Stimulated activated CD4-positive, alpha-beta T cell treated with anti-CD3 and anti-CD28 coated beads, Interleukin-12 subunit alpha, Interleukin-12 subunit beta, amount 100 ng/mL, for 48 hours (primary cell): ENCODE measurements at places on chromosomes 11 and 22.
A peak's percentile ranks its signal among the peaks of the same experiment; 100 is the strongest.

DNA sequence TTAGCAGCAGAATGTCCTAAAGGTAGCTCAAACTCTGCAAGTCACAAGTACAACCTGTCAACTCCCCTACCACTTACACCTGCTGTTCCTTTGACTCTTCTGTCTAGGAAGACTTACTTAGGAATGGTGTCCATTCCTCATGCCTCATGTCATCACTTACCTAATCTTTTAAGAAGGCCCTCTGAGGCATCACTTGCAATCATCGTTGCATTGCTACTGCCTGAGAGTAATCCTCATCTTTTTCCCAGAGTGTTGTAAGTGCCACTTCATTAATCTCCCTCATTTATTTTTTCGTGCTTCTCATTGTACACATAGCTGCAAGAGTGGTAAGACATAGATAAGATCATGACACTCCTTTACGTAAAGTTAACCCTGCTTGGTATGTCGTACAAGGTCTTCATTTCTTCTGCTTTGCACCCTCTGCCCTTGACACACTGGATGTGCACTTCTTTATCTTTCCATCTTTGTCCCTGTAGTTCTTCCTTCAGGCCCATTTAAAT is 54.6 kb downstream of the SFI1 start:
- DNase-seq: no peak

GRCh38 chr11:3981084-3981633 is 113.4 kb upstream of the RRM1 start:
- DNase-seq: no peak

DNA sequence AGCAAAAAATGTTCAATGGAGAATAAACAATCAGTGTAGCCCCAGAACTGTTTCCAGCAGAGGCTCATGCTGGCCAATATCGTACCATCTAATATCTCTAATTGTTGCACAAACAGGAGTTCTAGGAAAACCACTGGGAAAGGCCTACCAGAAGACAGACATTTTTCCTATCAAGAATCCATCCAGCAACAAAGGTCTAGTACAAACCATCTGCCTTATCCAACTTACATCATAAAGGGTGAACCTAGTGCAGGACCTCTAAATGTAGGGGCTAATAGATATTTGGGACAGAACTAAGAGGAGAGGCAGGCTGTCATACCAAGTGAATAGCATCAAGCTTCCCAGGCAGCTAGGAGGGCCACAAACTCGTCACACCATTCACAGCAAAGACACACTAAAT is 18.7 kb downstream of the PAX6 start:
- no peak for DNase-seq

DNA sequence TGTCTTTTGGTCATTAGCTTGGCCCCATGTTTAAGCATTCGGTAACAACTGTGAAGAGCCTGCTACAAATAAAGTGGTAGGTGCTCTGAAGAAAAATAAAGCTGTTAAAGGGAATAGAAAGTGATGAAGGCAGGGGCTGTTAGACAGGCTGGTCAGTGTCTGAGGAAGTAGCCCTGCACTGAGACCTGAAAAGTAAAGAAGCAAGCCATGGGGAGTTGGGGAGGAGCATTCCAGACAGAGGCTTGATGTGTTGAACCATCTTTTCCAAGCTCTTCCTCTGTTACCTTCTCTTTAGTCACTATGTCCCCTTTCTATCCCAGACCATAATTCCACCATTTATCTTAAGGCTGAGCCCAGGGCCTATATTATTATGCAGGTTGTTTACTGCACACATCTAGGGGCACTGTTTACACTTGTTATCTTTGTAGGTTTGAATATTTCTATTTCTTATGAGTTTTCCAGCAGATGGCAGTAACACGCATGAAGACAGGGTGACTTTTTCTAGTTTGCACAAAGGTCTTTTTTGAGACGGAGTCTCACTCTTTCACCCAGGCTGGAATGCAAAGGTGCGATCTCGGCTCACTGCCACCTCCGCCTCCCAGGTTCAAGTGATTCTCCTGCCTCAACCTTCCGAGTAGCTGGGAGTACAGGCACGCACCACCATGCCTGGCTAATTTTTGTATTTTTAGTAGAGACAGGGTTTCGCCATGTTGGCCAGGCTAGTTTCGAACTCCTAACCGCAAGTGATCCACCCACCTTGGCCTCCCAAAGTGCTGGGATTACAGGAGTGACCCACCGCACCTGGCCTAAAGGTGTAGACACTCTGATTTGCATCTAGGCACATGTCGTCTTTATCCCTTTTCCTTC is 23.0 kb downstream of the ZFTA start:
- no peak for DNase-seq

DNA sequence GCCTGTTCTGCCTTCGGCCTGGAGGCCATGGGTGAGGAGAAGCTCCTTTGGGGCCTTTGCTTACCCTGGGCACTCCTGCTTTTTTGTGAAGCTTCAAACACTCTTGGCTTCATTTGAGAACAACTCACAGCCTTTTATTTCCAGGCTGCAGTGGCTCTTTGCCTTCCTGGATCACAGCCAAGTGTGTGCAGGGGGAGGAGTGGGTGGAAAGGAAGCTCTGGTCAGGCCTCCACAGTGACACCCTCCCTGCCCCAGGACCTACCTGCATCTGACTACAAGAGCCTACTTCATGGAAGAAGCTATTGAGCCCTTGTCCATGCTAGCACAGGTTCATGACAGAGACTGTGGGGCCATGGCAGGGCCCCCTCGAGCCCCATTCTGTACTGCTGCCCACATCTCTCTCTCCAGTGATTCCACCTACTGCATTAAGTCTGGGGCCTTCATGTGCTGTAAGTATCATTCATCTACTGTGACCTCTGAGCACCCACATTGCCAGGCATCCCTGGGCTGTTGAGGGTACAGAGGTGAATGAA is 52.3 kb downstream of the GAB4 start:
- no peak for DNase-seq

- no peak for DNase-seq
Observed at GRCh38 chr11:77287615-77288273, 13.7 kb downstream of the GDPD4 start.

DNA sequence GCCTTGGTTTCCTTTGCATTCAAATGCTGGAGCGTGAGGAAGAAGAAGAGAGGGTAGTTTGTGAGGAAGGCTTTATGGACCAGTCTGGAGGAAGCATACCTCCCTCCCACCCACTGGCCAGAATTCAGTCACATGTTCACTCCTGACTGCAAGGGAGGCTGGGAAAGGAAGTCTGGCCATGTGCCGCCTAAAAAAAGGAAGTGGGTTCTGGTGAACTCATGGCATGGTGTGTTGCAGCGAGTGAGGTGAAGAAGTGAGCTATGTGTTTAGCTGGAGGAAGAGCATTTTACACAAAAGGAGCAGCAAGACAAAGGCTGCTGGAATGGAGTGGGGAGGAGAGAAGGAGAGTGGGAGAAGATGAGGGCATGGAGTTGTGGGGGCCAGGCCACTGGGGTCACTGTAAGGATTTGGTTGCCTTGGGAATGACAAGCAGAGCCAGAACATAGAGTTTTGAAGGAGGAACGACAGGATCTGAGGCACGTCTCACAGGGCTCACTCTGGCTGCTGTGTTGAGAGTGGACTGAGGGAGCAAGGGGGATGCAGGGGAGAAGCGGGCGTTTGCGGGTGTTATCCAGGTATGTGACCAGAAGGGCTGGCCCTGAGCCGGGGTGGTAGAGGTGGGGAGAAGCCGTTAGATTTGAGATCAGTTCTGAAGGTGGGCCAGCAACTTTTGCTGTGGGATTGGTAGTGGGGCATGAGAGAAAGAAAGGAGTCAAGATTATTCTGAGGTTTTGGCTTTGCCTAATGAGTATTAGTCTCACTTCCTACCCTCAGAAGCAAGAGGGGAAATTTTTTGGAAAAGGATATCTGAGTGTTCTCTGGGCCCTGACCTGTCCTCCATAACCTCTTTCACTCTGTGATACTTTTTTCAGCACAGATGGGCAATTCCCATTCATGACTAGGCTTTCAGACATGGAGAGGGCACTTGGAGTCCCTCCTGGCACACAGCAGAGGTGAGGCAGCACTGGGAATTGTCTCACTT is 26.4 kb downstream of the BMAL1 start:
- no peak for DNase-seq

GRCh38 chr22:50481440-50482106 is at the start of gene ADM2:
TSS of gene ADM2 (plus strand) at chr22:50481543. CDS start at chr22:50481848, 305 bp downstream.
- peak; percentile 50 for DNase-seq

DNA sequence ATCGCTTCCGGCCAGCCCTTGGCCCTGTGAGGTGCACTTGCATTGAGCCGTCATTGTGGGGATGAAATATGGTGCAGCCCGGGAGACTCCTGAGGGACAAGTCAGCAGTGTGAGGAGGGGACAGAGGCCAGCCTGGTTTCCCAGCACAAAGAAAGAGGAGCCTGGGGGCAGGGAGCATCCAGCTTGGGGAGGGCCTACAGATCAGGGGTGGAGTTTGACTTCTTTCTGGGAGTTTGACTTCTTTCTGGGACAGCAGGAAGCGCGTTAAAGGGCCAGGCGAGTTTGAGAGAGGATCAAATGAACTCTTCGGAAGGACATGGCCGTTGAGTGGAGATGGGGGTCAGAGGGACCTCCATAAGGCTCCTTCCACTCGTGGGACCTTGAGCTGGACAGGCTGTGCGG is 91.9 kb downstream of the LRRC32 start:
- DNase-seq: no peak

DNA sequence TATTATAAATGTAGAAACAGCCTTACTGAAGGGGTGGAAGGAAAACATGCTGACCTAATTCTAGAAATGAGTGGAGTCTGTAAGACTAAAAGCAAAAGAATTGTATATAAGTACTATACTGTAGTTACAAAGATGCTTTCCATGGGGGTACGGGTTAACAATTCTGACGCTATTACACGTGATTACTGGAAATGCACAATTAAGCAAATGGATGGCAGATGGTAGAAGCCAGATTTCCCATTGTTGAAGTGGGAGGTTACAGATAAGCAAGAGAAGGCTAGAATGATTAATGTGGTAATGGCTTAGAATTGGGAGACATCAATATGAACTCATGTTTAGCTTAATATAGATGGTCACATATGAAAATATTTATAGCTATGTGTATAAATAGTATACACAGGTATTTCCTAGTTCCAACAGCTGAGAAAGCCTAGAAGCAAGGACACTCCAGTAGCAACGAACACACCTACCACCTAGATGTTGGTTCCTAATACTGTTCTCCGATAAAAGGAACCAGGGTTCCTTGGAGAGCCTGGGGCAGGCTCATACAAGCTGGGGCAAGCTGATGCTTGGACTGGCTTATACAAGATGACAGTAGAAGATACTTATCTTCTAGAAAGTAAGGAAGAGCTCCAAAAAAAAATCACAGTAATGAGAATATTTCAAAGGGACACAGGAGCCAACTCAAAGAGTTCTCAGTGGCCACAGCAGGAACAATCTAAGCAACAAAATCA is 13.5 kb downstream of the SMC1B start:
- no peak for DNase-seq

DNA sequence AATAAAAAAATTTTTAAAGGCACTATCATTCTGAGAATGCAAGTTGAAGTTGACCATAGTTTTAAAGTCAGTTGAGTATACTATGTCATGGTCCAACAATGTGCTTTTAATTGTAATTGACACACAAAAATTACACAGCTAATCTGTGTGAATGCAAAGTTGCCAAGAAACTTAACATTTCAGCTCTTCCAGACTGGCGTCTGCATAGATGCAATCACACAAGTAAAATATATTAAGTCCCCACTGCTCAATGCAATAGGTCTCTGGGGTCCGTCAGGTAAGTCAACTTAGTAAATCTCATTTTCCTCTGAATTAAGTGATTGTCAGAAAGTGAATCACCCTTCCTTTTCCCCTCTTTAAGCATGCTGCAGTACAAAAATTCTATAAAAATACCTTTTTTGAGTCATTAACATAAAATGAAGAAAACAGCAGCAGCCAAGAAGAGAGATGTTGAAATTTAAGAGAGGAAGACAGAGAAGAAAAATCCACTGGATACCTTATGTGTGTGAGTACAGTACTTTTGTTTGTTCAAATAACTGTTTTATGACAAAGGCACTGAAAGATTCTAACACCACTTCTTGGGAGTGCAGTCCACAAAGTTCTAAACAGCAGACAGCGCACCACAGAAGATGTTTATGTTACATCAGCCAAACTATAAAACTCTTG is 5.1 kb downstream of the FZD4 start:
- no peak for DNase-seq

GRCh38 chr11:44674809-44675208 is 52.0 kb upstream of the TSPAN18 start:
- DNase-seq: no peak

DNA sequence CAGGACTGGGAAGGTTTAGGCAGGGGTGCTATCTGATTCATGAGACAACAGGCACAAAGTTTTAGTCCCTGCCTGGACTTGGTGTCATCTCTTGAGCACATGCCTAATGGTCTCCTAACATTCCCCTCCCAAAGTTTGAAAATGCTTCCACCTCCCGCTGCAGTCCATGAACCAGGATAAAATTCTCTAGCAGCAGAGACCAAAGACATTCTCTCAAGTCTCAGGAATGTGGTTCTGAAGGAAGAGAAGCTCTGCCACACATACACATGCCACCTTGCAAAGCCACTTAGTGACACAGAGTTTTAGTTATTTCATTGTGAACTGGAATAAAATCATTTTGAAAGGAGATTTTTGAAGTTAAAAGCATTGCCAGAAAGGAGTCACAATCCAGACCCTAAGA is 15.5 kb downstream of the OR51B6 start:
- DNase-seq: no peak

DNA sequence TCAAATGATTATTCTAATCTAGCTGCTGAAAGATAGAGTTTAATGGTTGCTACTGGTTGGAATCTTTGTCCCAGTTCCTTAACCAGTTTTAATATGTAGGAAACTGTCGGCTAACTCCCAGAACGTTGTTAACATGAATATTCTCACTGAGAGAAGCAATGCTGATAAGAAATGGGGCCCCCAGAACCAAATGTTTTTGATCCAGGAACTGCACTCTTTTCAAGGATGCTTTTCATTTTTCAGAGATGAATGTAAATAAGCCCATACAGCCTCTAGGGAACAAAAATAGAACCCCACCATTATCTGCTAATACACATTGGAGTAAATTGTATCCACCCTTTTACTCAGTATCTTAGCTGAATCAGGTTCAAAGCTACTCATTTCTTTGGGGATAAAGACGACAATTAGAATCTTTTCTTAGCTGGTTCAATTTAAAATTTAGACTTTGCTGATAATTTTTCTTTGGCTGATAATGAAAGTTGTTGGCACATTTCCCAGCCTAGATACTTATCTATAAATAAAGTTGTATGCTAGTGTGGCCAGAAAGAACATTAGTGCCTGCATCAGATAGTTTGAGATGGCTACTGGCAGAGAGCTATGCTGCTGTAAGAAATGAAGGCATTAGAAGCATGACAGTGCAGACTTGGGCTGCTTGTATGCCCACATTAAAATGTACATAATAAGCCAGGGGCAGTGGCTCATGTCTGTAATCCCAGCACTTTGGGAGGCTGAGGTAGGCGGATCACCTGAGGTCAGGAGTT is 323.3 kb upstream of the PDGFD start:
- DNase-seq: no peak
